ENCODE measurements at places on chromosomes 7 and 10. TPM values are rescaled to one million over a fixed set of nuclear protein-coding genes. Genes with fewer than 3 reads are reported as not detected.

BAIAP2L1 gene
- 51.9 TPM for total RNA-seq

TFR2 gene
- total RNA-seq, result 2.1 TPM

GPR37 gene
- total RNA-seq, result 0.45 TPM

DIP2C gene
- 14.6 TPM for total RNA-seq

CALHM3 gene
- 0.31 TPM for total RNA-seq

LDB3 gene
- total RNA-seq, result 0.06 TPM

CYP2C19 gene
- not detected for total RNA-seq

ABCC2 gene
- total RNA-seq, result 149 TPM

SPDYE6 gene
- total RNA-seq, result not detected

BAMBI gene
- 13.7 TPM for total RNA-seq

H2BK1 gene
- total RNA-seq, result not detected

GIGYF1 gene
- total RNA-seq, result 18.8 TPM

CFAP46 gene
- 1.5 TPM for total RNA-seq

CPA2 gene
- not detected for total RNA-seq

SYT15 gene
- 3.8 TPM for total RNA-seq

CDH23 gene
- total RNA-seq, result 3.9 TPM

DTX2 gene
- total RNA-seq, result 39.2 TPM

ST8SIA6 gene
- not detected for total RNA-seq

IFIT1B gene
- total RNA-seq, result not detected

FAM180A gene
- total RNA-seq, result not detected

FAM25A gene
- total RNA-seq, result not detected

CTTNBP2 gene
- 0.61 TPM for total RNA-seq

PKD2L1 gene
- total RNA-seq, result 0.06 TPM

CREB3L2 gene
- 27.4 TPM for total RNA-seq
